ENCODE measurements at places on chromosomes 4 and X. TPM values are rescaled to one million over a fixed set of nuclear protein-coding genes. Genes with fewer than 3 reads are reported as not detected.

- H3K36me3 ChIP-seq, result no peaks in the 10 kb centered on the region
- H3K4me1 ChIP-seq, result peaks cover 12% of the 10 kb centered on the region
- DNase-seq, result no peak
- peaks cover 2% of the 10 kb centered on the region for H3K27me3 ChIP-seq
Measured at GRCh38 chr4:26287756-26288155, 33.1 kb upstream of the RBPJ start.

GRCh38 chrX:133633950-133634349 lies 218.7 kb upstream of the GPC4 start:
- no peak overlapping the region for H3K27ac ChIP-seq
- H3K27me3 ChIP-seq, result no peaks in the 10 kb centered on the region
- H3K4me1 ChIP-seq, result peaks cover 36% of the 10 kb centered on the region
- DNase-seq, result no peak

- no peak overlapping the region for H3K27ac ChIP-seq
- no peaks in the 10 kb centered on the region for H3K36me3 ChIP-seq
- H3K27me3 ChIP-seq, result no peaks in the 10 kb centered on the region
- H3K4me1 ChIP-seq, result peaks cover 20% of the 10 kb centered on the region
- DNase-seq, result no peak
- H3K4me3 ChIP-seq, result no peak overlapping the region
Measured at GRCh38 chr4:61517144-61517543, 317.0 kb downstream of the ADGRL3 start.

GRCh38 chrX:51893931-51894696 lies 691 bp downstream of the MAGED1 start:
- no peaks in the 10 kb centered on the region for H3K27me3 ChIP-seq
- peak overlapping the region; percentile 88 for H3K27ac ChIP-seq
- DNase-seq, result no peak
- peak overlapping the region; percentile 85 for H3K4me3 ChIP-seq
- H3K36me3 ChIP-seq, result peaks cover 21% of the 10 kb centered on the region

The CSAG3 gene
- total RNA-seq, result not detected

The MAGED2 gene
- total RNA-seq, result 361 TPM

The NXF2 gene
- total RNA-seq, result not detected

Data from osteocyte (in vitro differentiated cells).